ENCODE measurements at places on chromosomes 3 and 15.
A peak's percentile ranks its signal among the peaks of the same experiment; 100 is the strongest.

DNA sequence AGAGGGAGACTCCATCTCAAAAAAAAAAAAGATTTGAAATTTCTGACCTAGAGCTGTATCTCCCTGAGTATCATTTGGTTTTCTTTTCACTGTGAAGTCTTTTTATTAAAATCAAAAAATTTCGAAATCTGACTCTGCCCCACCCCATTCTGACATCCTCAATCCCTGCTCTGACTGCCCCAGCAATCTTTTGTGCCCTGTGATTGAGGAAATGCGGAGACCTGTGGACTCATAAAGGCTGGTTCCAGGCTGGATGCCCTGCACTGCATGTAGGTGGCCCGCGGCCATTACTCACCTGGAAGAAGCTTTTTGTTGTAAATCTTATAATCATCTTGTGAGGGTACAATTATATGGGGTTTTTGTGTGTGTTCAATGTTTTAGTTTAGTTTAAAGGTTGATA is 147.3 kb upstream of the SEMA6D start:
- no peak for DNase-seq

DNA sequence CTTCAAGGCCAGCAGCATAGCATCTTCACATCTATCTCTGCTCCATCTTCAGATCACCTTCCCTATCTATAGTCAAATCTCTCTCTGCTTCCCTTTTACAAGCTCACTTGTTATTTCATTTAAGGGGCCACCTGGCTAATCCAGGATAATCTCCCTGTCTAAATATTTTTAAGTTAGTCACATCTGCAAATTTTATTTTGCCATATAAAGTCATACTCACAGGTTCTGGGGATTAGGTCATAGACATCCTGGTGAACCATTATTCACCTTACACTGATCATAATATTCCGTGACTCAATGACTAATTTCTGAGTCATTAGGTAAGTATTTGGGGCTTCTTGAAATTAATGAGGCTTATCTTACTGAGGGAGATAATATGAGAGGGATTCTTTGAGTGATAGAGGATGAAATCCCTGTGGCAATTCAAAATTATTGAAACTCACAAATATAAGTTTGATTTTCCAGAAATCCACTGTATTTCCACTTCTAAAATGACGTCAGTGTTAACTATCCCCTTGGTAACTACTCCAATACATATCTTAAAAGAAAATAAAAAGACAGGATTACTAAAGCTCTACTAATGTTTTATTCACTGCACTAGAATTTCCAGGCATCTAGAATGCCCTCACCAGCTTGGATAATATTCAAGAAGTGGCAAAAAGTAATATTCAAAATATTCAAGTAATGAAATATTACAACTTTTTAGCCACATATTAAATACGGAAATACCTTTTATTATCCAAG is 93.7 kb upstream of the RBMS3 start:
- DNase-seq, result no peak

- no peak for DNase-seq
Measured at GRCh38 chr3:130969621-130970020, 57.0 kb downstream of the ASTE1 start.

GRCh38 chr3:181610973-181611265 is 100.8 kb upstream of the SOX2 start:
- no peak for DNase-seq

DNA sequence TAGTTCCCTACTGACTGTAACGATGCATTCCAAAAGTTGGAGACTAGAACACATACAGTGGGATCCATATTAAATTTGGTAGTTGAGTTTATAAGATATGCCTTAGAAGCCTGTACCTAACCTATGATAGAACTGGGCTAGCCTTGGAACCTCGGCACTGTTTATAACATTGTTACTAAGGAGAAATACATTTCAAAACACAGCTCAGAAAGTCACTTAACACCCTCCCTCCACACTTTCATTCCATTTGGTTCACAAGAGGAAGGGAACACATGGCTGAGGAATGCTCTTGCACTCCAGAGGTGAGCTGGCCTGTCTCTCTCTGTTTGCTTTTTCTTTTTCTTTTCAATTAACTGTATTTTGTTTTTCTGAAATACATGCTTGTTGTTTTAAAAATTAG is 48.7 kb upstream of the TSC22D2 start:
- no peak for DNase-seq

GRCh38 chr3:14391033-14391432 is 11.4 kb upstream of the SLC6A6 start:
- no peak for DNase-seq

DNA sequence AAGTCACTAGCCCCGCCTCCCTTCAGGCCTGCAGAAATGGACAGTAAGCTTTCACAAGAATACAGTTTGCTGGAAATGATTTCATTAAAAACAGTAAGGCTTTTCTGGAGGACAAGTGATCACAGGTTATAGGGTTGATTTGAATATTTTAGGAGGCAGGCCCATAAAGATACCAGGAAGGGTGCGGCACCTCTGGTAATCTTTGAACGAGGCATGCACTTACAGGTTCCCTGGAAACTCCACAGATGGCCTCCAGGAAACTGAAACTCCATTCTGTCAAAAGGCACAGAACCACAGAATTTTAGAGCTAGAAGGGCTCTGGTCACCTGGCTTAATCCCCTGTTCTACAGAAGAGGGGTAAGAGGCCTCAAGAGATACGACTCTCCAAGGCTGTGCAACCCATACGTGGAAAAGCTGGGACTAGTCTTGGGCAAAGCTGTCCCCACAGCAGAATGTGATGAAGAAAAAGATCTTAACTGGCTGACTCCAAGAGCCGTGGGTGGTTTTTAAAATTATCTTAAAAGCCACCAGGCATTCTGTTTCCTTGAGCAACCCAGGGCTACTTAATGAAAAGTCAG is 1.2 kb downstream of the STARD5 start:
- DNase-seq, result no peak

DNA sequence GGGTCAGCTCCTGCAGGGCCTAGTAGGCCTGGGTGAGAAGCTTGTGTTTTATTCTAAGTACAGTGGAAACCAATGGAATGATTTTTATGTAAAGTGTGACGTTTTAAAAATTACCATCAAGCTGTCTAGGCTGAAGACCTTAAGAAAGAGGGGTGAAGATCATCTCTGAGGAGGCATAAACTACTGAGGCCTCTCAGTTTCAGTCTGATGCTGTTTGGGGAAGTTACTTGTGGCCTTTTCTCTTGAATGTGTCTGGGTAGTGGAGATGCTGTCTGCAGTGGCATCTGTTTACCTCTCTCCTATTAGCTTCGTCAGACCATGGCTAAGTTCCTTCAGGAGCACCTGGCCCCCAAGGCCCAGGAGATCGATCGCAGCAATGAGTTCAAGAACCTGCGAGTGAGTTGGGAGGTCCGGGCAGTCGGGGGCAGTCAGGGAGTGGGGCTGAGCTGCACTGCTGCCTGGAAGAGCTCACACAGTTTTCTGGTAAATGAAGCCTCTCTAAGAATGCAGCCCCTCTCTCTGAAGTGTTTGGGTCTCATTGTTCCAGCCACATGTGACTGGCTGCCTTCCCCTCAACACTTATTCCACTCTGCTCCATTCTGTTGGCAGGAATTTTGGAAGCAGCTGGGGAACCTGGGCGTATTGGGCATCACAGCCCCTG is 1.9 kb downstream of the IVD start:
- DNase-seq, result peak; percentile 88

DNA sequence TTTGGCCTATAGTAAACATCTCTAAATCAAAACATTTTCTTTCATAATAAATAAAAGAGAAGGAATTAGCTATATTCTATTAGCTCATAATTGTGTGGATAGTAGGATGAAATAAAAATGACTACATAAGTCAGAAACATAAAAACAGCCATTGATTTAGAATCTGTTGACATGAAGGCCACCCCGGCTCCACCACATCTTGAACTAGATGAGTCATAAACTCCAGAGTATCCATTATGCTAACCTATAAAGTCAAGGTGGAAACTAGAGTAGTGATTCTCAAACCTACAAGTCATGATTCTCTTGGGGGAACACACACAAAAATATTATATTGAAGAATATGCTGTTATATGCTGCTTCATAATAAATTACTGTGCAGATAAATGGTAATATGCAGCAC is 831.0 kb downstream of the TUSC7 start:
- no peak for DNase-seq

GRCh38 chr3:114362815-114363214 is 69.0 kb downstream of the TIGIT start:
- peak; percentile 32 for DNase-seq

DNA sequence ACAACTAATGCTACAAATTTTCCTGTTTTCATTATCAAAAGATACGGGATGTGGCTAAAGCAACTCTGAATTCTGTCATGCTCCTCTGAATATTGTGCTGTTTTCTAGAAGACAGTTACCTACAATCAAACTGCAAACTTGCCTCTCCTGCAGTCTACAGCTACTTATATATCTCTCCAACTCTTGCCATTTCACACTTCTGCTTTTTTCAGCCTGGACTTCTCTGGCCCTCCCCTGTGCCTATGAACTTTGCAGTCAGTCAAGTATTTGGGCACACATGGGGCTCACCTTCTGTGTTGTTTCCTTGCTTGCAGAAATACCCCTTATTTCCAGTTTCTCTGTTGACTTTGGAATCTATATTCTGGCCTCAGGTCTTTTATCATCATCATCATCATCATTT is 575.6 kb downstream of the GRM7 start:
- DNase-seq, result no peak

GRCh38 chr15:72809329-72809728 is 25.8 kb upstream of the ADPGK start:
- no peak for DNase-seq

DNA sequence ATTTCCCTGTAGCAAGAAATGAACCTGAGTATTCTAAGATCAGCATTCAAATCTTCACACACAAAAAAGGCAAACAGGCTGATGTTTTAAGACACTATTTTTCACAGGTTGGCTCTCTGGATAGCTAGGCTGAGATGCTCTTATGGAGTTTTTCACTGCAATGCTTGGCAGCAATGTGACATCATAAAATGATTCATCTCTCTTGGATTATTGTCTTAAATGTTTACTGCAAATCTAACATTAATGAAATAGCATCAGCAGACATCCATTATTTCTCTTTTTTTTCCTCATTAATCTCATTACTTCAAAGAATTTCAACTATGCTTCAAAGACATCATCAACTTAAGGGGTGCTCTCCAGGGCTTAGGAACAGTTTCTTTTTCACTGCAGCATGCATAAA is 23.6 kb upstream of the SSUH2 start:
- DNase-seq, result no peak

- no peak for DNase-seq
Measured at GRCh38 chr3:31664031-31664430, 131.3 kb downstream of the STT3B start.

GRCh38 chr3:133759740-133760305 is 13.6 kb downstream of the TF start:
- DNase-seq, result no peak

GRCh38 chr3:30516238-30516637 is 90.2 kb upstream of the TGFBR2 start:
- no peak for DNase-seq

- DNase-seq, result no peak
Measured at GRCh38 chr3:60047426-60048200, 997.8 kb upstream of the CFAP20DC start.

GRCh38 chr3:197539651-197540051 is 16.1 kb downstream of the BDH1 start:
- DNase-seq, result no peak

GRCh38 chr3:3082234-3082924 is 27.8 kb downstream of the IL5RA start:
- peak; percentile 16 for DNase-seq

- peak; percentile 40 for DNase-seq
Measured at GRCh38 chr3:185175370-185175987, 22.6 kb upstream of the C3orf70 start.

GRCh38 chr3:53250881-53251605 is 4.8 kb downstream of the TKT start:
- DNase-seq, result no peak

GRCh38 chr3:102206511-102207031 is 228.2 kb upstream of the ZPLD1 start:
- no peak for DNase-seq

GRCh38 chr3:47885168-47885567 is 82.2 kb downstream of the DHX30 start:
- no peak for DNase-seq

- no peak for DNase-seq
Measured at GRCh38 chr3:28039829-28040228, 201.6 kb upstream of the CMC1 start.

- no peak for DNase-seq
Measured at GRCh38 chr3:152842413-152842812, 7.5 kb downstream of the P2RY1 start.

DNA sequence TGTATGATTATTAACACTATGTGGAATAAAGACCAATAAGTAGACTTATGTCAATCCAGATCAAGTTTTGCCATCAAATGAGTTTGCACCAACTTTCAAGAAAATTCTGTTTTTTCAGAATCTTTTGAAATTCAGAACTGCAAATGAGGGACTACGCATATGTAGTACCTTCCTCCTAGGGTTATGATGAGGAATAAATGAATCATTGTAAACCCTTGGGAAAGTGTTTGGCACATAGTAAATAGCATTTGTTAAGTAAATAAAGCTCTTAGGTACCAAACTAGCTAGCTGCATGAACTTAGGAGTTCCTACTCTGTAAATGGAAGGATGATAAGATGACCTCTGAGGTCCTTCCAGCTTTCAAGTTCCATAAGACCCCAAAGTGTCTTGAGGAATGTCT is 242.6 kb upstream of the SETMAR start:
- DNase-seq, result no peak

DNA sequence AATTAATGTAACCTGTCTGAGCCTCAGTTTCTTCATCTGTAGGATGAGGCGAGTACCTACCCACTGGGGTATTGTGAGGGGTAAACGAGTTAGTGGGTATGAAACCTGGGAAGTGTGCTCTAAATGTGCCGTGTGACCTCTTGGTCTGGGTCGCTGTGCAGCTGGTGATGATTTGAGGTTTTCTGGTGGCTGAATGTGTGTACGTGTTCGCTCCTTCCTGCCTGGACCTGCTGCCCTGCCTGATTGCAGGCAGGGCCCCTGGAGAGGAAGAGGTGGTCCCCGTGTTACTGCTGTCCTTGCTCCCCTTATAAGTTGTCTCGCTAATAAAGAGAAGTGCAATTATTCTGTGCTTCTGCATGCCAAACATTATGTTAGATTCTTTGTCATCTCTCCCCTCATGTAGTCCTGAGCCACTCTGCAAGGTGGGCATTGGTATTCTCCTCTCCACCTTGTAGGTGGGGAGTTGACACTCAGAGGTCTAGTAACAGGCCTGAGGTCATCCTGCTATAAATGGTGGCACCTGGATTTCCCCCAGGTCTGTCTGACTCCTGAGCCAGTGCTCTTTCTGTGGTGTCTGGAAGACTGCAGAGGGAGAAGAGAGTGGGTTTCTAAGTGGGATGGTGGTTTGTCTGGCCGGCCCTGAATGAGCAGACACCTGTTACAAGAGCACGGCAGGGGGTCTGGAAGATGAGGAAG is 15.7 kb downstream of the PDIA5 start:
- no peak for DNase-seq

Data from GM13977 (cell line).